Mesenchymal stem cell (in vitro differentiated cells and primary cell): ENCODE measurements at places on chromosomes 7 and 10.

DNA sequence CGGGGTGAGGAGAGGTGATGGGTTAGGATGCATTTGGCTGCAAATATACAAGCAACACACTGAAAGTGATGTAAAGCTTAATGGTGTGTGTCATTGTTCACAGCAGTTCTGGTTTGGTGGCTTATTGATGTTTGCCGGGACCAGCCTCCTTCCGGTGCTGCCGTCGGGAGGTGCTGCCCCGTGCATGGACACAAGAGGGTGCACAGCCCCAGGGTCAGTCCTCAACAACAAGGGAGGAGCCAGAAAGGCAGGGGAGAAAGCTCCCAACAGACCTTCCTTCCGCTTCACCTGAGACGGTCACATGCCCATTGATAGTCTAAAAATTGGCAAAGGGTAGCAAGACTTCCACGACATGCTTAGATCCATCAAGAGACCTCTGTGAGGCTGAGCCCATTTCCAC is 9.5 kb downstream of the RNF32 start:
- DNase-seq = peak; percentile 16

DNA sequence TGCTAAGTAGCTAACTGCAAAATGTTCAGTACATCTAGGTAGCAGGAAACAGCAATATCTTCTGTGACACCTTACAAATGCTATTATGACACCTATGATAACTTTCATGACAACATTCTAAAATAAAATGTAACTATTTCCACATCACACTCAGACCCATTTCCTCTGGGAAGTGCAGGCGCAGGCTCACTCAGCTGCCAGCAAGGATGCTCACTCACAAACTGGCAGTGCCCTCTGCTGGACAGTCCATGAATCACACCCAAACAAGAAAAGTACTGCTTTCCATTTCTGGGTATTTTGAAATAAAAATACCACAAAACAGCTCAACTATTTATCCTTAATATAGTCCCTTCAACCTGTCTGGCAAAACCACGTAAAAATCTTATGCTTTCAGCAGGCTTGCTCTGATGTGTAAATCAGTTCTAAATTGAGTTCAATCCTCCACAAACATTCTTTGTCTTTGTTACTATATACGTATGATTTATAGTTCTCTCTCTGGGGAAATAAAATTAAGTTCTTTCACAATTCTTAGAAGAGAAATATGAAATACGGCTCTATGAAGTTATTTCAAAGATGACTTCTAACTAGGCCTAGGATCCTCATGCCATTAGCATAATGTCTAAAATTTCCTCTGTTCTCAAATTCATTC is 176.6 kb downstream of the PARD3 start:
- DNase-seq = peak; percentile 79

DNA sequence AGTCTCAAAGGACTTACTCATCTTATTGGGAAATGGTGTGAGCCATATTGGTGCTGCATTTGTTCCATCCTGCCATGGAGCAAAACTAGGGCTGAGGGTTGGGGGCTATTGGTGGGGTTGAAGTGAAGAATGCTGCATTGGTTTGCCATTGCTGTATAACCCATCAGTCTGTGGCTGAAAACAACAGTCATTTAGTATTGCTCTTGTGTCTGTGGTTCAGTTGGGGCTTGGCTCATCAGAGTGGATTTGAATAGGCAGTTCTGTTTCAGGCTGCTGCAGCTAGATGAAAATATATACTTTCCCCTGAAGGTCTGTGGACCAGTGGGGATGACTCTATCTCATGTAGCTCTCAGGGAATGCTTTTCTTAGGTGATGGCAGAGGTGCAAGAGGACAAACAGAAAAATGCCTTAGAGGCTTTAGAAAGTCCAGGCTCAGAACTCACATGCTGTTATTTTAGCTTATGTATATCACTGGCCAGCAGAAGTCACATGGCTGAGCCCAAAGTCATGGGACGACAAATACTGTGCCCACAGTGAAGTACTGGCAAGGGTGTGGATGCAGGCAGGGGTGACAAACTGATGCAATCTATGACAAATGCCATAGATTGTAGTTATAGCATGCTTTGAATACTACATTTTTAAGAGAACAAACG is 15.2 kb upstream of the EXOC6 start:
- DNase-seq = no peak

GRCh38 chr10:133354672-133355240 is 3.1 kb downstream of the FUOM start:
- DNase-seq = no peak

- DNase-seq = peak; percentile 95
Observed at GRCh38 chr7:66281678-66282590, 76.8 kb downstream of the TPST1 start.

DNA sequence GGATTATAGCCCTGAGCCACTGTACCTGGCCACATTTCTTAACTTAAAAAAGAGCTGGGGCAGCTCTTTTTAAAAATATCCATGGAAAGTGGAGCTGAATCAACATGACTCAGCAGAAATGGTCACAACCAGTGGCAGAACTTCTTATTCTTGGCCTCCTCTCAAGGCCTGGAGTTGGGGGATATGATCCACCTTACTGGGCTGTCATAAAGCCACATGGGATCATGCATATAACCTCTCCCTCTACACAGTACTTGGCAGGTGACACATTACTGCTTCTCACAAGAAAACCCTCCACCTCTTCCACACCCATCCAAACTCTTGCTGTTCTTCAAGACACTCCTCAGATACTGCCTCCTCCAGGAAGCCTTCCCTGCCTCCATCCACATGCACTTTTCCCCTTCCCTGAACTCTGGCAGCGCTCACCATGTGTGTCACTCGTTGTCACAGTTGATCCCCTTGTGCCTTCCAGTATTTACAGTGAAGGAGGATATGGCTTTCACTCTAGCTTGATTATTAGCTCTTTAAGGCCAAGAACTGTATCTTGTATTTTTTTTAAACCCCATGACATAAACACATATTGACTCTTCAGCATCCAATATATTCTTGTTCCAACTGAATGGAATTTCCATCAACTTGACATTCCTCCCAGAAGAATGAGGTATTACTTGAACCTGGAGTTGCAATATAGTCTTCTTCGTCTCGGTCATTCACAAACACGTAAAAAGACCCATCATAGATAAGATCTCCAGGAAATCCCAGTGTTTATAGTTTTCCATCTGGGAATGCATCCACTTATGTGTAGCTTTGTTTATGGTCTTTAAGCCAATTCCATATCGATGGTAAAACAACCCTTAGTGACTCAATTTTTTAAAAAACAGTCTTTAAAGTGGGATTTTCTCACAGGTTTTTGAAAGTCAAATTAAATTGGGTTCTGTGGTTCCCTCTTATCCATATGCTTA is 85.5 kb downstream of the TBXAS1 start:
- peak; percentile 95 for DNase-seq

- peak; percentile 58 for DNase-seq
Observed at GRCh38 chr10:81866753-81867152, 8.2 kb upstream of the NRG3 start.

- no peak for DNase-seq
Observed at GRCh38 chr10:43649185-43649523, 473 bp upstream of the ZNF32 start.

DNA sequence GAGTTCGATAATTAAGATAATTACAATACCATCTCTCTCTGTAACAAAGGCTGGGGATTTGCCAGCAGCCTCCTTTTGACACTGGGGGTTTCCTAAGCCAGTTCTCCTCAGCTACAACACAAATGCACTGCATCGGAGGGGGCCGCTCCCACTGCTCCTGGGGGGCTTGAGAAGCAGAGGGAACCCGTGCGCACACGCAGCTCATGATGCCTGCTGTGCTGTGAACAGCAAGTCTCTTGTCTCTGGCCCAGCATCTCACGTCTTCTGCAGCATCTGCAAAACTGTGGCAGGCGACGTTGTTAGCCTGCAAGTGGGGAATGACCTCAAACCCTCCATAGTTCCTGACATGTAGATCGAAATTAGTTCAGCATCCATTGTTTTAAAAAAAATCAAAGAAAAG is 5.5 kb downstream of the VIPR2 start:
- DNase-seq = no peak

GRCh38 chr10:127398971-127399365 is 150.1 kb upstream of the NPS start:
- DNase-seq = no peak

GRCh38 chr7:91892099-91892705 is 11.7 kb upstream of the MTERF1 start:
- peak; percentile 18 for DNase-seq

DNA sequence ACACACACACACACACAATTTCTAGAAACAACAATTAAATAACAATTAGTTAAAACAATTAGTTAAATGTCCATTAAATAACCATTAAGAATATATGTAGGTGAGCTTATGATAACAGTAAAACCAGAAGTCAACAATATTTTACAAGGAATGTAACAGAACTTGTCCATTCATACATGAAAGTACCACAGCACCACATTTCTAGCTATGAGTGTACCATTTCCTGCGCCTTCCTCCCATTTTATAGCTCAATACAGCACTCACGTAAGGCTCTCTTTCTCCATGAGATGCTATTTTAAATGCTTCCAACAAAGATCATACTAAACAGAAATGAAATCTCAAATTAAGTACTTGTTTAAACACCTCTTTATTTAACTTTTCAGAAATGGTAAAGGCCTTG is 367.3 kb upstream of the ZWINT start:
- DNase-seq = no peak

DNA sequence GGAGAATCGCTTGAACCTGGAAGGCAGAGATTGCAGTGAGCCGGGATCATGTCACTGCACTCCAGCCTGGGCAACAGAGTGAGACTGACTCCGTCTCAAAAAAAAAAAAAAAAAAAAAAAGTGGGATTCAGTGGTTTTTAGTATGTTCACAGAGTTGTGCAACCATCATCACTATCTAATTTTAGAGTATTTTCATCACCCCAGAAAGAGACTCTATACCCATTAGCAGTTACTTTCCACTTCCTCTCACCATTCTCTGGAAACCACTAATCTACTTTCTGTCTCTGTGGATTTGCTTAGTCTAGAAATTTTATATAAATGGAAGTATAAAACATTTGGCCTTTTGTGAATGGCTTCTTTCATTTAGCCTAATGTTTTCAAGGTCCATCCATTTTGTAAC is 113.4 kb downstream of the ST7 start:
- DNase-seq = no peak

GRCh38 chr7:29105752-29106668 is 40.3 kb downstream of the CPVL start:
- DNase-seq = peak; percentile 69

DNA sequence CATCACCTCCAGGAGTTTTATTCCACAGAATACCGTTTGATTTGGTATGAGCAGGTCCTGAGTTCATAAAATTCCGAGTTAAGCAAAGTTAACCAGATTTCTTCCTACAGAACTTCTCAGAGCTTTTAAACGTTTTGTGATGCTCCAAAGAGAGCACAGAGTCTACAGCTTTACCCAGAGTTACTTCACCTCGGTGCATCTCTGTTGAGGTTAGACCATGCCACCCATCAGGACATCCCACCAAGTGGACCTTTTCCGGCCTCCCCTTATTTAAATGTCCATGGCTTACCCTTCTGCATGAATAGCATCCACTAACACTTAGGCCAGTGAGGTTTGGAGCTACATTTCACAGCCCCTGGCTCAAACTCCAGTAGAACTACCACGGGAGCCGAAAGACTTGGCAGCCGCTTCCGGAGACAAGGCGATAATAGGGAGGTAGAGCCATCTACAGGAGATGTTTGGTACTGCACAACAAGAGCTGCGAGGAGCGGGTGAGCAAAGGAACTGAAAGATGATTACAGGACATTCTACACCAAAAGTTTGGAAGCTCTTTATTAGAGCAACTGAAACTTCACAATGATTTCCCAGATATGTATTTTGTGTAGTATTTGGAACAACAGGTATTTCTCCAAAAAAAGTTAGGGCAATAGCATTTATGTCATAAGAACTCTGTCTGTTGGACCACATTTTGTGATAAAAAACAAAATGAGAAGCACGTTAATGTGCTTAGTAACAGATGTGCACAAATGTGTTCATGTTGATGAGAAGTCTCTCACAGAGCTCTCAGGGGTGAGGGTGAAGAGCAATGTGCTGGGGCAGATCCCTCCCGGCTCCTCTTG is 174.7 kb downstream of the HERPUD2 start:
- DNase-seq = peak; percentile 59

DNA sequence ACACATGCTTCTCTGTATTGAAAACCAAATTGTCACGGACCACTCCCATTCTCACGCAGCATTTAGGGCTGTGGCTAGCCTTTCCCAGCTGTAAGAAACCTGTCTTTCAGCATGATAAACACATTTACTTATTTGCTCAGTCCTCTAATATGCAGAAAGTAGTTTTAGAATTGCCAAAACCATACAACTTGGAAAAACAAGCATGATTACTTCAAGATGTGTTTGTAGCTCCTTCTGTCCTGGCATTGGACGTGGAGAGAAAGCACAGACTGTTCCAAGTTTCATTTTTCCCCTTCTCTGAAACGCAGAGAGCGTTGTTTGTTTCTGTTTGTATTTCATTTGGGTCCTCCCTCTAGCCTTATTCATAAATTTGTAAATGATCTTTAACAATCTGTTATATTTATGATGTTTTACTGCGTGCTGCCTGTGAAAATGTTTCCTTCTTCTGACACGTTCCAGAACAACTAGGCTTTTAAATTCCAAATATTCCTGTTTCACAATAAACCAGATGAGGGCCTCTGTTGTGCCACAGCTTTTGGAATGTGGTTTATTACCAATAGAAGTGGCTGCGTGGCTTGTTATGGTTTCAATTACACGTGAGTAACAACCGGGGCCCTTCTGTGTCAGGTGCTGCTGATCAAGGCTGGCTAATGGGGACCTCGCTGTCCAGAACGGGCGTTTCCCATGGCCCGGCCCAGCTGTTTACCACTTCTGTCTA is 26.1 kb downstream of the MNX1 start:
- DNase-seq = no peak

- DNase-seq = no peak
Observed at GRCh38 chr7:140195859-140196258, 19.1 kb upstream of the KDM7A start.

DNA sequence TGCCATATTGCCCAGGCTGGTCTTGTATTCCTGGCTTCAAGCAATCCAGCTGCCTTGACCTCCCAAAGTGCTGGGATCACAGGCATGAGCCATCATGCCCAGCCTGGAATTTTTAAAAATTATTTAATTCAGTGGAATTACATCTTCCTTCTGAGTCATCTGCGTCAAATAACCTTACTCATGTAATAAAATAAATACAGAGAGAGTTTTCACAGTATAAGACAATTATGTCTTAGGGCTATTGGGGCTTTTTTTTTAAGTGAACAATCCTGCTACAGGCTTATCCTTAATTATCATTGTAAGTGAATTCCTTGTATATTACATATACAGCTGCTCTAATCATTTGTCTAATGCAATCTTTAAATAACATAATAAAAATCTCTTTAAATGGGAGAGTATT is 108.3 kb downstream of the MAPK8 start:
- DNase-seq = no peak

- peak; percentile 75 for DNase-seq
Observed at GRCh38 chr7:137933270-137934017, 68.4 kb downstream of the CREB3L2 start.

- DNase-seq = no peak
Observed at GRCh38 chr7:146956321-146956720, 839.7 kb downstream of the CNTNAP2 start.

- peak; percentile 31 for DNase-seq
Observed at GRCh38 chr7:82109288-82109687, 334.3 kb downstream of the CACNA2D1 start.
